ENCODE measurements at places on chromosomes 6 and 20.

DNA sequence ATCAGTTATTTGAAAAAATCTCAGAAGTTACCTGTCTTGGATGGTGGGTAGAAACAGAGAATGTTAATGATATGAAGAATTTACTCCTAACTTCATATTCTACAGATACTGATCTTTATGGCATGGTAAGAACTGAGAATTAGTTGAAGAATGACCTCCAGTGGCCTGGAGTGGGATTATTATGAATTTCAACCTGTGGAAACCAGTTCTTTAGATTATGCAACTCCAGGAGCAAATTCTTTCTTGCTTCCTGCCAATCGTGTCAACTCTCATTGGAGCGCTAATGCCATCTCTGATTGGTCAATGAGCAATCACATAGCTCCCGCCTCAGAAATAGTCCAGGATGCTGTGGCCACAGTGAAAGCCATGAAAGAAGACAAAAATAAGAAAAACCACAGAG is 40.6 kb downstream of the LYRM2 start:
- DNase-seq: no peak

DNA sequence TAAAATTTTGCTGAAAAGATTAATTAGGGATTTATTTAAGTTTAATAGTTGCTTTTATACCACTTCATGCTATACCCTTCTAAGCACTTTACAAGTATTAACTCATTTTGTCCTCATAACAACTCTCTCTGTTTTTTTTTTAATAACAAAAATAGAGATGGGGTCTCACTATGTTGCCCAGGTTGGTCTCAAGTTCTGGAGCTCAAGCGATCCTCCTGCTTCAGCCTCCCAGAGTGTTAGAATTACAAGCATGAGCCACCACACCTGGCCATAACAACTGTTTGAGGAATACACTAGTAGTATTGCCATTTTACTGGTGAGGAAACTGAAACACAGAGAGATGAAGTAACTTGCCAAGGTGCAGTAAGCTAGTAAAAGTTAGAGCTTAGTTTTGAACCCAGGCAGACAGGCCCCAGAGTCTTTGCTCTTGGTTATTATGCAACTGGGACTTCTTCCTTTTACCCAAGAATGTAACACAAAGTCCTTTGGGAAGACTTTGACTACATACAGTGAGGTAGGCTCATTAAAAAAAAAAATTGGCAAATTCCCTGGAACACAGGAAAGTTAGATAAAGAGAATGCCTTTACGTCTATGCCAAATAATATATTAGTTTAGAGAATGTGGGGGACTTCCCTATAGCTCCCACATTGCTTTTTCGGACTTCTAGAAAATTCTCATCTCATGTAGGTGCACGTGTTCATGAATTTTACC is 11.4 kb downstream of the ANKS1A start:
- DNase-seq: no peak

DNA sequence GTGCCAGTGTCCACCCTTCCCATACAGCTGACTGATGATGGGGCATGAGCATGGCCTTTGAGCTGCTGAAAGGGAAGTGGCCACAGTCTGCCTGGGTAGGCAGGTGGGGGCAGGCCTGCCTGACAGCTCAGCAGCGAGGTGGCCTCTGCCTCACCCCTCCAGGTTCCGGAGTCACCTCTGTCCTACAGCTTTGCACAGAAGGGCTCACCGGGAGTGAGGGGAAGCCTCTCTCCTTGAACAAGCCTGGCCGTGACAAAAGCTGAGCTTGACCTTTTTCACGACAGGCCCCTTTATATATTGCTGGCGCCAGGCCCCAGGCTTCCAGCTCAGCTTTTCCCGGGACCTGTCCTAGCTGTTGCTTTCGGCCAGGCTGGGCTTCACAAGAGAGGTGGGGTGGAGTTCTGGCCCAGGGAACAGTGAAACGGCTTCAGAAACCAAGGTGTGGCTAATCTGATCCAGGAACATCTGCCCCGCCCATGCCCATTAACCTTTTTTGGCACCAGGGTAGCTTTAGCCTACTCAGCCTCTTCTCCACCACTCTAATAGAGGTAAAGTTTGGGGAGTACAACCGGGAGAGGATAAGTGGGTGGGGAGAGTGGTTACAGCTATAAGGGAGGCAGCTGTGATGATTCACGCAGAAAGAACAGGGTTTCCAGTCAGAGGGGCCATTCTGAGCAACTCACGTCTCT is 42.9 kb downstream of the C6orf132 start:
- DNase-seq: no peak

DNA sequence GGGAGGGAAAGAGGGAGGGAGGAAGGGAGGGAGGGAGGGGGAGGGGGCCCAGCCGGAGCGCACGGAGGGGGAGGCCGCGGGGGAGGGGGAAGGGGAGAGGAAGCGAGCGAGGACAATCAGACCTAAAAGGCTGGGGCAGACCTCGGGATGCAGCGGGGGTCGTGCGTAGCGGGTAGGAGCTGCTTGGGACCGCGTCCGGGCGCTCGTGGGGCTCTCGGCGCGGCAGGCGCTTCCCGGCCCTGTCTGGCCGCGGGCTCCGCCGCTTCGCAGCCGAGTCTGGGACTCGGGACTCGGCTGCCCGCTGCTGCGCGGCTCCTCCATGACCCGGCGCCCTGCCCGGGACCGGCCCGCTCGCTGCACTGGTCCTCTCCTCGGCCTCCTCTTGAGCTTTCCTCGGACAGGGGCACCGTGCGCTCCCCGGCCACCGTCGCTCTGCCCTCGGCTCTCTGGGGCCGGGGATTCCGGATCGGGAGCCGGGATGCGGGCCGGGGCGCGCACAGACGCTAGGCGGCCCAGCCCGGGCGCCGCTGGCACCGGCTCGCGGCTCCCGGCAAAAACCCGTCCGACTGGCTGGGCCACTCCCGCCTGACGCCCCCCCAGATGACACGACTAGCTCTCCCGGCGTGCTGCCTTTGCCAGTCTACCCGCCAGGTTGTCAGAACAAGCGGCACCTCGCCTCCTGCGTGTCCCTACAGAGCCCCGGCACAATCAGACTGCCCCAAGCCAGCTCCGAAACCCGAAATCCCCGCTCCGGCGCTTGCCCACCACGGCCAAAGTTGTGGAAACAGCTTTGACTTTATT is 2.2 kb downstream of the TFAP2A start:
- DNase-seq: no peak

- DNase-seq: peak; percentile 79
Observed at GRCh38 chr20:35277531-35278395, at the start of gene MMP24OS. Gene MMP24OS, minus strand, starts transcription at chr20:35278122. Its CDS starts 193 bp downstream, at chr20:35277929.

DNA sequence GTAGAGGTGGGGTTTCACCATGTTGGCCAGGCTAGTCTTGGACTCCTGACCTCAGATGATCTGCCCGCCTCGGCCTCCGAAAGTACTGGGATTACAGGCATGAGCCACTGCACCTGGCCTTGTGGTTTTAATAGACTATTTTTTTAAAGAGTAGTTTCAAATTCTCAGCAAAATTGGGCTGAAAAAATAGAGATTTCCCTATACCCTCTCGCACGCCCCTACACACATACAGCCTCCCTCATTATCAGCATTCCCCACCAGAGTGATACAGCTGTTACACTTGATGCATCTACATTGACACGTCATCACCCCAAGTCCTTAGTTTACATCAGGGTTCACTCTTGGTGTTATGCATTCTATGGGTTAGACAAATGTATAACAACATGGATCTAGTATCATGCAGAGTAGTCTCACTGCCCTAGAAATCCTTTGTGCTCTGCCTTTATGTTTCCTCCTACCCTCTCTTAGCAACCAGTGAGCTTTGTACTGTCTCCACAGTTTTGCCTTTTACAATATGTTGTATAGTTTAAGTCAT is 103.6 kb downstream of the CDYL start:
- no peak for DNase-seq

DNA sequence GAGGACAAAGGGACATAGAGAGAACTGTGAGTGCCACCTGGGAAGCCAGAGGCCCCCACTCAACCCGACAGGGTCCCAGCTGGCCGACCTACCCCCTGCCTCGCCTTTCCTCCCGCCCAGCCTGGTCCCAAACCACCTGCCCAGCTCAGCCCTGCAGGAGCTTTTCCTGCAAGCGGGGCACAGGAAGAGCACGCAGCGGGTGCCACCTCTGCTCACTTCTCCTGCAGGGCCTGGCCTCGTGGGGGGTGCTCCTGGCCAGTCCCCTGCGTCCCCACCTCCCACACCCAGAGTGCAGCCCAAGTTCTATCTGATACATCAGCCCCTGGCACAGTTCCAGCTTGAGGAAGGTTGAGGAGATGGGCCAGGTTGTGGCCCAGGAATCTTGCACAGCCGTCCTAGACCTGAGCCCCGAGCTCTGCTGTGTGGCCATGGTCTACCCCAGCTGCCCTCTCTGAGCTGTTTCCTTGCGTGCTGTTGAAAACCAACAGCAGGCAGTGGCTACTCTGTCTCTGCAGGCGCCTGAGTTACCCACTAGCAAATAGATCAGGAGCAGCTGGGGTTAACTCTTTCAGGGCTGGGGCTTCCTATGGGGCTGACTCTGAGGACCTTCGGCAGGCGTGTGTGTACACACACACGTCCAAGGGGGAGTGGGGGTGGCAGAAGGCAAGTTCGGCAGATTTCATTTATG is 1.7 kb downstream of the NECAB3 start:
- DNase-seq: no peak

DNA sequence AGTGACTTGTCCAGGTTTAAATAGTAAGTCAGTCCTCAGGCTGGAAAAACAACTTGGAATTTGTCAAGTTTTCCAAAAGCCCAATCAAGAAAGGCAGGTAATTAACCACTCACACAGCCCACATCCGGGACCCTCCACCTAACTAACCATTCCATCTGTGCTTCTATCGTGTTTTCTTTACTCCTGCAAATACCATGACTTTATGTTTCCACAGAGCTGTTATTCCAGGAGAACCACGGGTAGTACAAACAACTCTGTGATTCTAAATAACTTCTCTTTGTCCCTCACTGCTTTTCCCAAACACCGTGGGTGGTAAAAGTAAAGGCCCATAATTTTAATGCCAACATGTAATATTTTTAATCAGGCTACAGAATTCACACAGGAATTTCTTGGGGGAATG is 49.6 kb upstream of the NT5E start:
- no peak for DNase-seq

GRCh38 chr6:31651602-31652191 is 764 bp downstream of the BAG6 start:
- no peak for DNase-seq

DNA sequence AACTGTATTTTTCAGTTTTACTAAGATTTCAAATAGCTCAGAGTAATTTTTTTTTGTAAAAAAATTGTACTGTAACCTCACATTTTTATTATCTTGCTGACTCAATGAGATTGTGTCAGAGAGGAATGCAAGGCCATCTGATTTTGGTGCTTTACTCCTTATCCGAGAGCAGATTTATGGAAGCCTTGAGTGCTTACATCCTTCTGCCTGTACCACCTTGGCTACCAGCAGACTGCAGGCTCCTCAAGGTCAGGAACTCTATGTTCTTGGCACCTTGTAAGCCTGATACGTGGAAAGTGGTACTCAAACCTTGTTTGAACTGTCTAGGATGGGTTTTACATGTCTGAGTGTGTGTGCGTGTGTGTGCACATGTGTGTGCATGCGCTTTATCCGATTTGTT is 80.1 kb upstream of the MLIP start:
- DNase-seq: no peak

GRCh38 chr6:161198176-161198575 is 75.7 kb downstream of the AGPAT4 start:
- DNase-seq: no peak

DNA sequence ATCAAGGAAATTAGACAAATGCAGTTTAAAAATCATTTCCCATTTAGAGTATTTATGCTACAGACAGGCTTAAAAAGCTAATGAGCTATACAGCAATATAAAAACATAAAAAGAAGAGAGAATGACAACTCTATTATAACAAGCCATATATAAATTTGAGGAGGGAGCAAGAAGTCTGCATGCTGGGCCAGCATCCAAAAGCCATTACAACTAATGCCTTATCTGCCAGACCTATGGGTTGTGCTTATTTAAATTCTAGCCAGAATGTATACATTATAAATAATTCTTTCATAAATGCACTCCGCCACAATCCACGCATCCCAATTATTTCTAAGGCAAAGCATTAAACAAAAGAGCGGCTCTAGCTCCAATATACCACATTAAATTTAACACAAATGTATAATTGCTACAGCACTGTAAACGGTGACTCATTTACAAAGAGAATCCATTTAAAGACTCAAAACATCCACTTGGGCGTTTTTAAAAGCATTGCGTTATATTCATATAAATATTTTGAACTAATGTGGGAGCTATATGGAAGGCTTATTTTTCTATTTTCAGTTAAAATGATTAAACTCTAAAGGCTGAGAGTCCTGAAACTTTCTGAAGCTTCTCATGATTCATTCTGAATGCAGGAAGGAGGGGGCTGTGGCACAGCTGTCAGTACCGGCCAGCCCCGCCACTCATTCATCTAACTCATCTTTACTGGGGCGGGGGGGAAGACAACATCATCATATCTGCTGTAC is 37.7 kb upstream of the RAB22A start:
- DNase-seq: no peak

GRCh38 chr6:53431704-53432103 is 83.0 kb upstream of the ELOVL5 start:
- DNase-seq: no peak

- DNase-seq: no peak
Observed at GRCh38 chr20:17806739-17807441, 107.1 kb downstream of the BANF2 start.

DNA sequence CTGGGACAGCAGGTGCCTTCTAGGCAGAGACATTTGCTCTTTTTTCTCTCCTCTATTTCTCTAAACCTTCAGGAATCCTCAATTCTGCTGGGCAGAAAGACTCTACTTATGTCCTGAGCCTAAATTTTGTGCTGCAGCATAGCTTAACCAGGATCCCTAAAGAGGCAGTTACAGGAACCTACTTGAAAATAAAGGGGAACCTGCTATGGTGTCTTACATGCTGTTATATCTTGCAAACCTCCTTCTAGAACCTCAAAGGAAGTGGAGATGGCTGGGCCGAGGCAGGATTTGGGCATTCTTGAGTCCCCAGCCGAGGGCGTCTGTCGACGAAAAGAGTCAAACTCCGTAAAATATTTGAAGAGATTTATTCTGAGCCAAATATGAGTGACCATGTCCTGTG is 17.1 kb upstream of the GMNN start:
- no peak for DNase-seq

DNA sequence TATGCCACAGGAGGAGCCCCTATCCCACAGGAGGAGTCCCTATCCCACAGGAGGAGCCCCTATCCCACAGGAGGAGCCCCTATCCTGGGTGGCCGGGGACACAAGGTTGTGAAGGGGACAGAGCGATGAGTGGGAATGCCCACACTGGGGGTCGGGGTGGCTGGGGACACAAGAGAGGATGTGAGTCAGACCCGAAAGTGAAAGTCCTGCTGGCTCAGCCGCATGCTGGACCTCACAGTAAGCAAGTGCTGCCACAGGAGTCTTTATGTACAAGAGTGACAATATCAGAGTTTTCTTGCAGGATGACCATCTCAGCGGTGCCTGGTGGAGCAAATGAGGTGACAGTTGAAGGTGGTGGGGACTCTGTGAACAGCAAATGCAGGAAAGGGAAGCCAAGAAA is 93.7 kb downstream of the PSMB1 start:
- DNase-seq: no peak
